ENCODE measurements at places on chromosomes 16 and 17. TPM values are rescaled to one million over a fixed set of nuclear protein-coding genes. Genes with fewer than 3 reads are reported as not detected.

IL32 gene
- 123 TPM for total RNA-seq

NACA2 gene
- not detected for total RNA-seq

ST6GALNAC2 gene
- 0.50 TPM for total RNA-seq

MYH8 gene
- not detected for total RNA-seq

CLEC18B gene
- 2.4 TPM for total RNA-seq

PLCG2 gene
- 7.6 TPM for total RNA-seq

ABCA6 gene
- total RNA-seq, result 0.14 TPM

DNA sequence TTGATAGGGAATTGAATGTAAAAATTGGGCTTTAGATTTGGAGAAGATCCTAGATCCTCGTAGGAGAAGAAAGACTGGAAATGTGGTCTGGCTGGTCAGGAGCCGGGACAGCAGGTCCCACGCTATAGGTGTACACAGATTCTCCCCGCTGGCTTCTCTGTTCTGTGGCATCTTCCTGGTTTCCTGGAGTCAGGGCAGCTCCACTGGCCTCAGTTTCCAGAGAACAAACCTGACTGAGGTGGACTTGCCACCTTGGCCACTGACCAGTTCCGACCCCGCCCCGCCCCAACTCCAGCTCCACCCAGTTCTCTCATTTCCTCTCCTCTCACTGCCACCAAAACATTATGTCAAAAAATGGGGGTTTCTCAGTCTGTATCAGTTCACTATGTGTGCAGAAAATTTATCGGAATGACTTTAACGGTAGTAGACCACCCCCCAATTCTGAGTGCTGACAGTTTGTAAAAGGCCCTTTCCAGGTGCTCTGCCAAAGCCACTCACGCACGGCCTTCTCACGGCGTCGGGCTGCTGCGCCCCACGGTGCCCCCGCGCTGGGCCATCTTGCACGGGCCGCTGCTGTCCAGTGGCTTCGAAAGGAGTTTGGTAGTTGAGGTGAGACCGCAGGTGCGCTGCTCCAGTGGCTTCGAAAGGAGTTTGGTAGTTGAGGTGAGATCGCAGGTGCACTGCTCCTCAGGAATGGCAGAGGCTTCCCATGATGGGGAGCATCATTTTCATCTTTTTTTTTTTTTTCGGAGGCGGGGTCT is 161.4 kb upstream of the CHMP6 start:
- DNase-seq, result no peak

- no peak for DNase-seq
These were observed 14.1 kb upstream of the NDEL1 start for GRCh38 chr17:8421571-8421970.

DNA sequence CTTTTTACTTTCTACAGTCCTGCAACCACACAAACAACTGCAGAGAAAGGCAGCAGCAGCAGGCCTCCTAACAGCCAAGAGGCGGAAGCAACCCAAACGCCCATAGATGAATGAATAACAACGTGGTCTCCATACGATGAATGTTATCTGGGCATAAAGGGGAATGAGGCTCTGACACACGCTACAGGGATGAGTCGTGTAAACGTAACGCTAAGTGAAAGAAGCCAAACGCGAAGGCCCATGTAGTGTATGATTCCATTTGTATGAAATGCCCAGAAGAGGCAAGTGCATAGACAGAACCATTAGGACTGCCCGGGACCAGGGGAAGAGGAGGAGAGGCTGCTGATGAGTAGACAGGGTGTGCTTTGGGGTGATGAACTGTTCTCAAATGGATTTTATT is 94.8 kb upstream of the DNAH17 start:
- DNase-seq, result no peak

GRCh38 chr16:56234737-56235136 is 43.4 kb downstream of the GNAO1 start:
- DNase-seq, result no peak

GRCh38 chr17:46270032-46270431 is 24.9 kb upstream of the LRRC37A start:
- DNase-seq, result no peak

DNA sequence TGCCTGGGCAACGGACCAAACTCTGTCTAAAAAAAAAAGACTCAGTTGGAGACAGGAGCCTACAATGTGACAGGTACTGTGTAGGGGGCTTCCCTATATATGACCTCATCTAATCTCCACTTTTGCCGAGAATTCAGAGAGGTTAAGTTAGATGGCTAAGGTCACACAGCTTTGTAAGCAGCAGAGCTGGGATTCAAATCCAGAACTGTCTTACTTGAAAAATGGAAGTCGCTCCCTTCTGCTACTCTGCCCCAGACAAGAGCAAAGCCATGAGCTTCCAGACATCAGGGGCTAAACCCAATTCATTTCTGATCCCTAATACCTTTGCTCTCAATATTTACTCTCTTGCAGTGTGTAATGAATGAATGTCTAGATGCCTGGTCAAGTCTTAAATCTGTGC is 41.5 kb upstream of the ABCC12 start:
- DNase-seq, result no peak

- no peak for DNase-seq
These were observed 1.1 kb upstream of the FOXJ1 start for GRCh38 chr17:76142039-76142584.

DNA sequence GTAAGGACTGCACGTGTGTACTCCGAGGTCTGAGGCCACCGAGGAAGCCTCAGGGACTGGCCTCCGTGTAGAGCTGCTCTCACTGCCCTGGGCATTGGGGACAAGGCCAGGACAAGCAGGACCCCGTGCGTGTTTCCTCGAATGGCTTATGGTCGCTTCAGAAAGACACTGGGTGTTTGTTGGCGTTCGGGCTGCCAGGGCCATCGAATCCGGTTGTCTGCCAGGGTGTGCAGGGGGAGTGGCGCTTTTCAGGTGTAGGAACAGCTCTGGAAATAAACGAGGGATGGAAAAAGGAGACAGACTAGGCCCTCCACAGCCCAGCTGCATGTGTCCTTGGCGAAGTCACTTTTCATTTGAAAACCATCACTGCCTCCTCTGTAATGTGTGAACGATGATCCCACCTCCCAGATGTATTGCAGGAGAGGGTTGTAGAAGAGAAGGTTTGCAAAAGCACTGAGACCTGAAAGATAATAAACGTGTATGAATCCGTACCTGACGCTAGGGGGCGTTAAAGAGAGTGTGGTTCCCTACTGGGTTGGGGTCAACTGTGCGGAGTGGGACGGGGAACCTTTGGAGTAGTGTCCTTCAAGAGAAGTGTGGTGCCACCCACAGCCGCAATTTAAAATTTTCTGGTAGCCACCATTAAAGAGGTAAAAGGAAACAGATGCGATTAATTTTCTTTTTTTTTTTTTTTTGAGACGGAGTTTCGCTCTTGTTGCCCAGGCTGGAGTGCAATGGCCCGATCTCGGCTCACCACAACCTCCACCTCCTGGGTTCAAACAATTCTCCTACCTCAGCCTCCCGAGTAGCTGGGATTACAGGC is 2.1 kb upstream of the ZSCAN10 start:
- peak; percentile 83 for DNase-seq

- no peak for DNase-seq
These were observed 116.5 kb downstream of the ADCY9 start for GRCh38 chr16:3999479-4000325.

DNA sequence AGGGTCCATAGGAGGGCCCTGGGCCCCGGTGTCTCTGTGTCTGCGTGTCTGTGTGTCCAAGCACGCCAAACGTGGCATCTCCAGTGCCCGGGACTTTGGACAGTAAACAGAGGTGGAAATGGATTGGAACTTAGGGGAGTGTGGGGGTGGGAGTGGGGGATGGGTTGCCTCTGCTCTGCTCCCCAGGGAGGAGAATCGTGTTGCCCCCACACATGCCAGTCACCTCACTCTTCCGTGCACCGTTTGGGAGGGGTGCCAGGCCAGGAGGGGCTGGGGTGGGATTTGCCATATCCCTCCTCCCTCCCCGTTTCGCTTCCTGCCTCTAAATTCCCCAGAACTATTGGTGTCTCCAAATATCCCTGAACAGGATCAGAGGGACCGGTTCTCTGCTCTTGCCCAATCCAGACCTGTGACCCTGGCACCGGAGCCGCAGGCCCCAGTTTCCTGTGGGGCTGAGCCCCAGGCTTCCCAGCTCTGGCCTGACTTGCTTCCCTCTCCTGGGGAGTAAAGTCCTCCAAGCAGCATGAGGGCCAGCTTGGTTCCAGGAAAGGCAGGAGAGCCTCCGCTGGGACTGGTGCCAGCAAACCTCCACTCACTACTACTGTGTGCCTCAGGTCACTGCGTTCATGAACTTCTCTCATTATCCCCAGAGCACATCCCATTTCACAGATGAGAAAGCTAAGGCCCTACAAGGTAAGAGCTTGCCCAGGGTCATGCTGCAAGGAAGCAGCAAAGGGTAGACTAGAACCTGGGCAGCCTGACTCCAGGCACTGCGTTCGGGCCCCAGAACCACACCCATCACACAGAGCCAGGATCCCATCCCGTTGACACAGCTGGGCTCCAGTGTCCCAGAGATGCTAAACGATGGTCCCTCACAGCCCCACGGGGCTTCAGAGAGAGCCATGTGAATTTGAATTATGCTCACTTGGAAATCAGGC is at the start of gene ASGR1:
ASGR1 (minus strand) TSS at position 54 of the 938 bp plus-strand sequence. CDS start 807 bp downstream, outside the sequence.
- no peak for DNase-seq

DNA sequence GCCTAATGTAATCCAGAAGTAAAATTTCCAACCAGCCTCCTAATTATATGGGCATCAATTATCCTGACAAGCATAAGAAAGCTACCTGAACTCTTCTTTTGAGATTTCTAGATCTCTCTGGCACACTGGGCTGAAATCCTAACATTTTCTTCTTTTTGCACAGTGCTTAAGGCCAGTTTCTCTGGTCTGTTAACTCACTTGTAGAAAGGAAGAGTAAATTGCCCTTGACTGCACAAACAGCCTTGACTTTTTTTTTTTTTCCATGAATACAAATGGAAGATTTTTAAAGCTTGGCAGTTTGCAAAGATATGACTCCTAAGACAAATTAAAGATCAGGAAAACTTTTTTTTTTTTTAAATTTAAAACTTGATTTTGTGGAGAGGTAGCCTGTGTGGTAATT is 291.2 kb upstream of the MON1B start:
- no peak for DNase-seq

GRCh38 chr16:50622643-50623369 is 58.3 kb downstream of the SNX20 start:
- DNase-seq, result no peak

GRCh38 chr16:19033761-19034160 is 33.7 kb upstream of the COQ7 start:
- no peak for DNase-seq

DNA sequence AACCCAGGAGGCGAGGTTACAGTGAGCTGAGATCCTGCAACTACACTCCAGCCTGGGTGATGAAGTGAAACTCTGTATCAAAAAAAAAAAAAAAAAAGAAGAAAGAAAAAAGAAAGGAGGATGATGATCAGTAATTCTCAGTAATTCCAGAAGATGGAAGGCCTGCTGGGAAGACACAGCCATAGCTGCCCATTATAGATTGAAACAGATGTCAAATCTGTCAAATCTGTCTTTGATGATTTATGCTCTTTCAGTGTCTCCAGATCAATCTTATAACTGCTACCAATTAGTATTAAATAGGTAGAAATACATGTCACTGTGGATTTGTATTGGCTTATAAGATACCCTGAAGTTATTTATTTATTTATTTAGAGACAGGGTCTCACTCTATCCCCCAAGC is 42.9 kb upstream of the CPPED1 start:
- DNase-seq, result no peak
